ENCODE measurements at places on chromosomes 11 and 22. TPM values are rescaled to one million over a fixed set of nuclear protein-coding genes. Genes with fewer than 3 reads are reported as not detected.

GRCh38 chr11:62542750-62543567 is 3.6 kb downstream of the AHNAK start:
- DNase-seq, result no peak

Gene MRE11
- 21.9 TPM for total RNA-seq

Gene KLHDC7B
- total RNA-seq, result not detected

GRCh38 chr11:2036863-2037486 is 39.3 kb upstream of the H19 start:
- no peak for DNase-seq

DNA sequence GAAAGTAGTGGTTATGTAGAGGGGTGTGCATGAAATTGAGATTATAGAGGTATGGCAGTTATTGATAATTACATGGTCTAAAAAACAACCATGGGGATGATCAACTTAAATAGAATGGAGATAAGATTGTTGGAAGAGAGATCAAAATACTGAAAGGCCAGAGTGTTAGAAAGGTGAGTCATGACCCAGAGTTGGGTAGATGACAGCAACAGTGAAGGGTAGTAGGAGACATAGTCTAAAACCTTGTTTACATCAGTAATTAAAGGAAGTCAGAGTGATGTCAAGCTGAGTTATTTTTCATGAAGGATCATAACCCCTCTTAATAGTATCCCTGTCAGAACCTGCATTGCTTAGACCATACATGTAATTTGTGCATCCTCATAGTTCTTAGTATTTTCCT is 110.9 kb downstream of the ELP4 start:
- no peak for DNase-seq

GRCh38 chr11:45319077-45319476 is 32.9 kb upstream of the SYT13 start:
- no peak for DNase-seq

DNA sequence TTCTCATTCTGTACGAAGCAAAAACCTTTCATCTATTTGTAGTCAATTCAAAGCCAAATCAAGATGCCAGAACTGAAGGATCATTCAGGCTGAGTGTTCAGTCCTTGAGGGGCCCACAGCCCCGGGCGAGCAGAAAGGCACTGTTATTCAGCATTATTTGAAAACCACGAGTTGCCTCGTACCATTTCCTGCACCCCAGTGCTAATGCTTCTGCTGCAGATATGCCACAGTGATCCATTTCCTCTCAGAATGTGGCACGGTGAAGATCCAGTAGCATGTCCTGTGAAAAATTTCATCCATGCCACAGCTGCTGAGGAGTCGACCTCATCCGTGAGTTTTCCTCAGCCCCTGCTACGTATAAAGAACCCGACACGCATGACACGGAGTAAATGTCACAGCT is 85.4 kb downstream of the OSBP2 start:
- no peak for DNase-seq

DNA sequence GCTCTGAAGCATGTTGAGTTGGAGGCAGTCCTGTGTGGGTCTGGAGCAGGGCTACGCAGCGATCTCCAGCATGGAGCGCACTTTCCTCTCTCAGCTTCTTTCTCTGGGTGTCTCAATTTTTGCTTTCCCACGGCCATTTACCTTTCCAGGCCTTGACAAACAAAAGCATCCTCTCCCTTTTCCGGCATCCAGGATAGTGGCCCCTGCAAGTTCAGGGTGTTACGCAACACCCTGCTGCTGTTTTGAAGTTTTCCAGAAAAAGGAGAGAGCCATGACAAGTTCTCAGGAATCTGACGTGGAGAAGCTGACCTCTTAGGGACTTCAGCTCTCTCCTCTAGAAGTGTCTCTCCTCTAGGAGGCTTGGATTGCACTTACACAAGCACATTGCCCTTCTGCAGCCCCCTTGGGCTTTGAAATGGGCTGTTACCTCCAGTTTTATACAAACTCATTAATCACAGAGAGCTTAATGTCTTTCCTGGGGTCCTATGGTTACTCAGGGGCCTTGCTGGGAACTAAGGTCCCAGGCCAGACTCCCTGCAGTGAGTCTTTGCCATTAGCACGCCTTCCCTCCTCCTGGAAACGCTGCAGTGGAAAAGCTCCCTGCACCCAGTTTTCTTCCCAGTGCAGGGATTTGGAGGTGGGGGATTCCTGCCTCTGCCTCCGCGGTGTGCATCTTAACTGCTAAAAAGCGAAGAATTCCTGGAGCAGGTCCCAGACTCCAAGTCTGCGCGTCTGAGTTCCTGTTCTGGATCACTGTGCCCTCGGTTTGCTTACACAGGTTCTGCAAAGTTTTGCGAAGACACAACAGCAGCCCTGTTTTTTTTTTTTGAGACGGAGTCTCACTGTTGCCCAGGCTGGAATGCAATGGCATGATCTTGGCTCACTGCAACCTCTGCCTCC is 80.4 kb downstream of the BARX2 start:
- DNase-seq, result no peak

- DNase-seq, result no peak
Measured at GRCh38 chr11:118914178-118914918, 11.4 kb downstream of the BCL9L start.

GRCh38 chr22:47748957-47749356 is 986.5 kb downstream of the TBC1D22A start:
- DNase-seq, result no peak

DNA sequence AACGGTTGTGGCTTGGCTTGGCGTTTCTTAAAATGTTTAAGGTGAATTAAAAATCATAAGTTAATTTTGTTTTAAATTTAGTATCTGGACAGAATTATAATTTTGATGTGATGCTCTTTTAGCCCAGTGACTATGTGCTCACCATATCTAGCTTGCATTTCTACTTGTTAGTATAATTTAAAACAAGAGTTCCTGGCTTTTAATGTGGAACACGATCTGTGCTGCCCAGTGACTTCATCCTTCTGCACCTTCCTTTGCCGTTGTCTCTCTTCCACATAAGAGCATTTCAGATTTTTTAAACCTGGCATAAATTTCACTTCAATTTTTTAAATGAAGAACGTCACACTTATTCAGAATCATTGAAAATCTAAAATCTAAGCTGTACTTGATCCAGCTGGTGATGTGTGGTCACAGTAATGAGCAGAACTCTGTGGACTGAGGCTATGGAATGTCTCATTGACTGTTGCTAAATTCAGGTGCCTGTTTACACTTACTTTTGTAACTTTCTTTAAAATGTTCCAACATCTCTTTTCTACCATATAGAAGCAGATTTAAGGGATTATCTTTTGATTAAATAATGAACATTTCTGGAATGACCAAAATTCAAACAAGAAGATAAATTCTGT is 75.4 kb upstream of the ADSL start:
- no peak for DNase-seq
